Stimulated activated CD4-positive, alpha-beta T cell treated with anti-CD3 and anti-CD28 coated beads, Interleukin-15, amount 100 ng/mL, for 1 hour (primary cell): ENCODE measurements at places on chromosomes 3 and 15.

DNA sequence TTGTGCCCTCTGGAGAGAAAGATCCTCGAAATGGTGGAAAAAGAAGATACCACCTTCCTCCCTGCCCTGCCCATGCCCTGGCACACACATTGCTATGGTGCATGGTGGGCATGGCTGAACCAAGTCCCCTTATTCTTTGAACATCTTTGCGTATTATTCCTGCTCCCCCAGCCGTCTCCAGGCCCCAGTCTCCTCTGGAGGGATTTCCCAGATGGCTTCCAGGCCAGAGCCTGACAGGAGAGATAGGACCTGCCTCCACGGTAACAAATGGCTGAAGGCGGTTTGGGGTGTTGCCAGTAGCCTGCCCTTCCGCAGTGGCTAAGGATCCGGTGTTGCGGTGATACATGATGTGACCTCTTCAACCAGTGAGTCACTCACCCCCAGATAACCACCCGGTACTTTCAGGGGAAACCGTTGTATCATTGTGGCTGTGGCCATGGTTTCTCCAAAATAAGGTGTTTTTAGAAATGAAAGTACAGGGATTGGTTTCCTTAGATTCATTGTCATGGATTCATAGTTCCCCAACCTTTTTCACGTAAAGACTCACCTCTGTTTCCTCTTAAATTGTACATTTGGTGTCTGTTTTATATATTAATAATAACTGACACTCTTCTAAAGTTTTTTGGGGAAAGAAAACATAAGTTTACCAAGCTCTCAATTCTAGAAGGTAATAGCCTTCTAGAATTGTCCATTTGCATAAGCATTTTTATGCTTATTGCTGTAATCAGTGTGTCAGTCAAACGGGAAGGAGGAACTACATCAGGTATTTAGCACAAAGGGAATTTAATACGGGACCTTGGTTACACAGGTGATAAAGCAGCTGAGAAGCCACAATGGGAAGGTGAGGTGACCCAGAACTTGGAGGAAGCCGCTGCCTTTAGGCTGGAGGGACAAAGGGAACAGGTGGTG is 25.9 kb downstream of the SMAD3 start:
- DNase-seq, result no peak

GRCh38 chr15:33149919-33150318 is 44.6 kb downstream of the FMN1 start:
- no peak for DNase-seq

GRCh38 chr3:145815707-145816413 is 345.1 kb downstream of the PLOD2 start:
- no peak for DNase-seq

- DNase-seq, result no peak
Measured at GRCh38 chr3:112399064-112399463, 66.1 kb downstream of the CD200 start.

GRCh38 chr3:77786216-77786615 is 746.3 kb downstream of the ROBO2 start:
- no peak for DNase-seq

DNA sequence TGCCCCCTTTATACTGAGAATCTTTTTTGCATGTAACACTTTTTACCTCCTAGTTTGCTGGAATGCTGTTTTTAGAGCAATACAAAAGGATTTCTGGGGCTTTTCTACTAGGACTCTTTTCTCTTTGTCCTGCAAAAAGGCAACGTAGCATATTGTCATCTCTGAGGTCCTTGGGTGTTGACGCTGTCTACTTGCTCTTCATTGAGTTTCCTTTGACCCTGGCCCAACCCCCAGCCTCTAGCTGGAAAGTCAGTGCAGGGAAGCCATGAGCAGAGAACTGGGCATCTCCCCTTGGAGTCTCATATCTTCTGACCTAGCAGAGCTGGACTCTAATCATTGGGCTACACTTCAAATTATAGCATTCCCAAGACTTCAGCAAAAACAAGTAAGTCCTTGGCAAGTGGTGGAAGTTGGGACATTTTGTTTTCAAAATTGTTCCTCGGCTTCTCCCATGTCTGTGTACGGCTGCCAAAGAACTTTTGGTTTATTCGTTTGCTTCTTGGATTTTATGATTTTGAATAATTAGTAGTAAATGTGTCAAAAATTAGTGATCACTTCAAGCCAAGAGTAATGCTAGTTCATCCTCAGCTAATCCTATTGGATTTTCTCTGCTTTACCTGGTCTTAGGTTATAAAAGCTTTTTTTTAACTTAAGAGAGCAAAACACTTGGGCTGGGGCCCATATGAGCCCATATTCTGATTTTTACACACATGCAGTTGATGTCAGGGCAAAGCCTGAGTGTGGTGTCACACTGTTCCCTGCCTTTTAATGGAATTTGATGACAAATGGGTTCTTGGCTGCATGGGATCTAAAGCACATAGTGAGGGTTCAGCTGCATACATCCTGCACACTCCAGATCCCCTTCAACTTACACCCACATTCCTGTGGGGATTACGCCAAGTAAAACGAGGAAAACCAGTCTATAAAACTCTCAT is 419.5 kb upstream of the C2CD4B start:
- no peak for DNase-seq

DNA sequence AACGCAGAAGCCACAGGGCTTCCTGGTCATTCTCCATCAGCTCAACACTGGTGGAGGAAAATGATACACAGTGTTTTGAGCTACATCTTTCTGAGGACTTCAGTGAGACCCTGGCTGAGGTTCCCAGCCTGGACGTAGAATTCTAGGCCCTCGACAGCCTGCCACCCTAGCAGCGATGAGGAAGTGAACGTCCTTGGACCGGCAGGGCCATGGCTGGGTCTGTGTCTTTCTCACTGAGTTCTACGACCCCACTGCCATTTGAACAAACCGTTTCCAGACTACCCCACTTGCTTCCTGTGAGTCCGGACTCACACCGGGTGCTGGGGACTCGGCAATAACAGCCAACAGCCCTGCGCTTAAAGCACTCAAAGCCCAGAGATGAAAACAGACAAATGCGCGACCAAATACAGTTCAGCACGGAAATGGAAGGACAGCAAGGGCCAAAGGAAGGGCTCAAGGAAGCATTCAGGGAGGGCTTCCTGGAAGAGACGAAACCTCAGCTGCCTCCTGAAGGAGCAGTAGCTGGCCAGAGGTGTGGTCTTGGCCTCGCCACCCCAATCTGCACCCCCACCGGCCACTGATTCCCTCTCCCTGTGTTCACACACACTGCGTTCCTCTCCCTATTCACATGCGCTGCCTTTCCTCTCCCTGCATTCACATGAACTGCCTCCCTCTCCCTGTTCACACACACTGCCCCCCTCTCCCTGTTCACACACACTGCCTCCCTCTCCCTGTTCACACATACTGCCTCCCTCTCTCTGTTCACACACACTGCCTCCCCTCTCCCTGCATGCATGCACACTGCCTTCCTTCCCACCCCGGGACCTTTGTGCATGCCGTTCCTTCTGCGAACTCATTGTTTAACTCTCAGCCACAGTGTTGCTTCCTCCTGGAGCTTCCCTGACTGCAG is 136.3 kb upstream of the PRR20G start:
- DNase-seq, result no peak

- DNase-seq, result no peak
Measured at GRCh38 chr15:85777250-85778106, 17.2 kb downstream of the KLHL25 start.

DNA sequence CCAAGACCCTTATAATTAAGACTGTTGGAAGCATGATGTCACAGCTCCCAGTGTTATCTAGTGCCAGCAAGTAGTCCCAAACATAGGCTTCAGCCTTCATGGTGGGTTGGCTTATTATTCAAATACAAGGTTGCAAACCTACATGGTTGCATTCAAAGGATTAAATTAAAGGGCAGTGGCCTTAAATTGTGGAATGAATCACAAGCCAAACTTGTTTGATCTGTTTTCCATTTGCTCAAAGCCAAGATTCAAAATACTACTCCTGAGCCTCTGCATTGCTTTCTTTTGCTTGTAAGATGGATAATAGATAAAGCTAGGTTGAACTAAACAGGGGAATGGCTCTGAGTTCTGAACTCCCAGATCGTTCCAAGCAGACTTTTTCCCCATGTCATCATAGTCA is 52.4 kb upstream of the GNB4 start:
- DNase-seq, result no peak

GRCh38 chr3:5197470-5198312 is 10.2 kb downstream of the EDEM1 start:
- DNase-seq, result no peak

- no peak for DNase-seq
Measured at GRCh38 chr3:173862701-173863100, 465.2 kb downstream of the NLGN1 start.

DNA sequence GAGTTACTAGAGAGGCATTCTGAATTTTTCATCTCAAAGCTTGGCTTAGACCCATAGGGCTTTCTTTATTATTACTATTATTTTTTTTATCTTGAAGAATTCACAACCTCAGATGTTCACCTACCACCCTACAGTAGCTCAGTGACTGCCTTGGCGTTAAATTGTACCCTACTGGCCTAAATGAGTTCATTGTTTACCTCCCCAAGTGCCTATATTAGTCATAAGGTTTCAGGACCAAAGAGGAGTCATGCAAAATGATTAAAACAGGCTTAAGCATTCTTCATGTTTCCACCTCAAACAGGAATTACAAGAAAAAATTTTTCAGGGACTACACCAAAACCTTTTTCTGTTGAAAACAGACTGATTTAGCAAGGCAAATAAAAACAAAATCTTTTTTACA is 751.5 kb downstream of the SQOR start:
- no peak for DNase-seq

- no peak for DNase-seq
Measured at GRCh38 chr3:63470745-63471144, 181.7 kb upstream of the SNTN start.

DNA sequence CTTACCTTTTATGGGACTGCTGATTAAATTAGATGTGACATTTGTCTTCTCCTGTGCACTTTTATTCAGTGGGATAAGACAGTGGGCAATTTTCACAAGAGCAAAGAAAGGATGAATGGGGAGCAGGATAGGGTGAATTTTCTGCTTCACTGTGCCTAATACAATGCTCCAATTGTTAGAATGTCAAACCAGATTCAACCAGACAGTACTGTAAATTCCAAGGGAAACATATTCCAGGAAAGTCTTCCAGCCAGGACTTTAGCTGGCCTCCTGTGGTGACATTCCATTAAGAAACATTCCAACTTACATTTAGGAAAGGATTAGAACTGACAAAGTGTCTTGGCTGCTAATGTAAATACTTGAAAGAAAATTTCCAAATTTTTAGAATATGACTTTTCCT is 100.1 kb upstream of the PROK2 start:
- no peak for DNase-seq

GRCh38 chr3:196688349-196688748 is 23.7 kb downstream of the CEP19 start:
- DNase-seq, result no peak

GRCh38 chr15:79381593-79381992 is 50.5 kb upstream of the MINAR1 start:
- DNase-seq, result no peak

DNA sequence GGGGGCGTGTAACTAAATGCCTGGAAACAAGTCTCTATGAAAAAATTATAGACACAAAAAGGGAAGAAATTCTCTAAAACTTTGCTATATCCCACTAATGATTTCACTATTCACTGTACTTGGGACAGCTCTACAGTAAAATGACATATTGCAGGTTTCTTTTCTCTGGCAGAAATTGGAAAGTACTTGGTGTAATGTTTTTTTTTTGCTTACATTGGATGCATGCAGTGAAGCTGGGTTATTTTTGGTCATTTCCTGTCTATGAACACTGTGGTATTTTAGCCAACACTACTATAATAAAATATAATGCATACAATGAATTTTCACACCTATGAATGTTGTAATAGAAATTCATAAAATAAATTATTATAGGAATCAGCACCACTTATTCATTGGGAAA is 109.7 kb downstream of the LRRC49 start:
- DNase-seq, result no peak

DNA sequence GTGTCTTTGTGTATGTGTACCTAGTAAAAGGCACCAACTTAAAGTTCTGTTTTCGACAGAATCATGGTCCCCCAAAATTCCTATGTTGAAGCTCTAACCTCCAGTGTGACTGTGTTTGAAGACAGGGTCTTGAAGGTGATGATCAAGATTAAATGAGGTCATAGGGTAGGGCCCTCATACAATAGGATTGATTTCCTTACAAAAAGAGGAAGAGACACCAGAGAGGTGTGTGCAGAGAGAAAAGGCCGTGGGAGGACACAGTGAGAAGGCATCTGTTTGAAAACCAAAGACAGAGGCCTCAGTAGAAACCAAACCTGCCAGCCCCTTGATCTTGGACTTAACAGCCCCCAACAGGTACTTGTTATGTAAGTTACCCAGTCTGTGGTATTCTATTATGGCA is 52.0 kb upstream of the CORO2B start:
- DNase-seq, result no peak

DNA sequence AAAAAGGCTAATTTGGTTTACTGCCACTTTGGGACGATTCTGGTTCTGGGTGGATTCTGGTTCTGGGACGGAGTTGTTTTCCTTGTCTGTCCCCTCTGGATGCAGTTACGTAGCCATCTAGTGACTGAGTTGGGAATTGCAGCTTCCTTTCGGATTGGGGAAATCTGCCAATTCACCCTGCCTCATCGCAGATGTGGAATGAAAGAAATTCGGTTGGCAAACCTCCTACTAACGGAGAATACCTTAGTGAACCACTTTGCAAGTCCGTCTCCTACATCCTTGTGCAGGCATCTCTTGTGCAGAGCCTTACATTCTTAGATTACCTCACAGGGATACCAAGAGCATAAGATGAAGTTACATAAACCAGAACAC is 31.5 kb upstream of the AP4E1 start:
- peak; percentile 13 for DNase-seq

GRCh38 chr3:23993556-23994243 is 48.6 kb downstream of the NR1D2 start:
- no peak for DNase-seq

DNA sequence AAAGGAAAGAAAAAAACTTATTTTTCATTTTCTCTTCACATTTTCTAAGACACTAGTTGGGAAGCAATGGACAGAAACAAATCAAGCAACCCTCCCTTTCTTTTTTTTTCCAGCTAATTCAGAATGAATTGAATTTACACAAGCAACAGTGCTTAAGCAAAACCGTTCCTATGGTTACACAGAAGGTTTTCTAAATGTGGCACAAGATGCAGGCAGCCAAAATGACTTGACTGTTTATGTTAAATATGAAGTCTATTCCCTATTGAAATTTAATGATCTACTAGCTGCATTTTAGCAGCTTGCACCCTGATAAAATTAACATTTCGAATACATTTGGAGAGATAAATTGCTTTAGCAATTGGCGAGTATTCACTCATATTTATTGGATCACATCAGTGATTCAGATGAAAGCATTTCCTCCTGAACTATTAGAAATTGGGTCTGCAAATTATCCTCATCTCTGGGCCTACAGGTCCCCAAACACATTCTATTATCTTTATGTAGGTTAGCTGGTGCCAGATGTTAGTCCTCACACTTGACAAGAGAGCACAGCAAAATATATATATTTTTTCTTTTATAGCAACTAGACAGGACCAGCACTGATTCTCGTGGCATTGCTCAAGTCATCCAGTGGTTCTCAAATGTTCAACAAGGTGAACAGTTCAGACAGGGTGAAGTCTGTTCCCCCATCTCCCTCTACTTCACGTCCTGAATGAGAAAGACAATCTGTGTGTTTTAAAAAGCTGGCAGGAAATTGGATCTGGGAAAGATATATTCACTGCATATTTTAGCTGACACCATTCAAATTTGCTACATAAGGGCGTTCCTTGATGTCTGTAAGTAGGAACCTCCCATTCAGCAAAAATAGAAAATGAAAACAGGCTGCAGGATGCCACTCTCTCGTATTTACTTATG is 463.6 kb upstream of the KCNMB2 start:
- DNase-seq, result no peak
